ENCODE measurements at places on chromosomes 7 and 10.

DNA sequence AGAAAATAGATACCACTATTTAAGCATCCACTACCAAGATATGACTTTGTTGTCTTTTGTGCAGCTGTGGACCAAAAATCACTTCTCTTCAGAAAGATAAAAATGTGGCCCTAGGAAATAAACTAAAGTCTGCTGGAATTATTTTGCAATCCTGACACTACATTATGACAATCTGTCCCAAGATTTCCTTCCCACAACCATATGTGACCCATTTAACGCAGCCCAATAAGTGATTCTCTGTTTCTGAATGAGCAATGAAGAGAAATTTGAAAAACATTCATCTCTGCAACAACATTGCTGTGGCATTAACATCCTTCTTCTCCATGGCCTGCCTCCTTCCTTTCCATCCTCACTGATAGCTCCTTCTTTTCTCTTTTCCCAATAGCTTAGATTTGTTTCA is 212.0 kb downstream of the TSPAN12 start:
- H3K4me1 ChIP-seq = no peaks in the 10 kb centered on the region
- H3K36me3 ChIP-seq = no peaks in the 10 kb centered on the region
- H3K4me3 ChIP-seq = no peak overlapping the region
- H3K27me3 ChIP-seq = no peaks in the 10 kb centered on the region
- DNase-seq = no peak

DNA sequence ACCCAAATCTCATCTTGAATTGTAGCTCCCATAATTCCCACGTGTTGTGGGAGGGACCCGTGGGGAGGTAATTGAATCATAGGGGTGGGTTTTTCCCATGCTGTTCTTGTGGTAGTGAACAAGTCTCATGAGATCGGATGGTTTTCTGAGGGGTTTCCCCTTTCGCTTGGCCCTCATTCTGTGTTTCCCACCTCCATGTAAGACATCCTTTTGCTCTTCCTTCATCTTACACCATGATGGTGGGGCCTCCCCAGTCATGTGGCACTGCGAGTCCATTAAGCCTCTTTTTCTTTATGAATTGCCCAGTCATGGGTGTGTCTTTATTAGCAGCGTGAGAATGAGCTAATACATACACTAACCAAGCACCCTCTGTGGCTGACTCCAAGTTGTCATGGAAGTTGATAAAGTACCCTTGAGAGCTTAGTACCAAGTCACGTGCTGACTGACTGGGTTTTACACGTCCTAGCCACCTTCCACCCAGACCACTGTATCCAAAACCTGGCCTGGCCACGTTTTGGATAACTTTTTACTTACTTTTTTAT is 614.4 kb downstream of the SDK1 start:
- no peak for DNase-seq
- H3K4me3 ChIP-seq = no peak overlapping the region
- no peaks in the 10 kb centered on the region for H3K4me1 ChIP-seq
- no peaks in the 10 kb centered on the region for H3K36me3 ChIP-seq
- no peaks in the 10 kb centered on the region for H3K27me3 ChIP-seq
- H3K27ac ChIP-seq = no peak overlapping the region

GRCh38 chr10:126207313-126207771 is 180.9 kb downstream of the ADAM12 start:
- H3K27ac ChIP-seq = peak overlapping the region; percentile 51
- H3K4me1 ChIP-seq = peaks cover 45% of the 10 kb centered on the region
- no peaks in the 10 kb centered on the region for H3K27me3 ChIP-seq
- DNase-seq = peak; percentile 58
- H3K4me3 ChIP-seq = no peak overlapping the region

DNA sequence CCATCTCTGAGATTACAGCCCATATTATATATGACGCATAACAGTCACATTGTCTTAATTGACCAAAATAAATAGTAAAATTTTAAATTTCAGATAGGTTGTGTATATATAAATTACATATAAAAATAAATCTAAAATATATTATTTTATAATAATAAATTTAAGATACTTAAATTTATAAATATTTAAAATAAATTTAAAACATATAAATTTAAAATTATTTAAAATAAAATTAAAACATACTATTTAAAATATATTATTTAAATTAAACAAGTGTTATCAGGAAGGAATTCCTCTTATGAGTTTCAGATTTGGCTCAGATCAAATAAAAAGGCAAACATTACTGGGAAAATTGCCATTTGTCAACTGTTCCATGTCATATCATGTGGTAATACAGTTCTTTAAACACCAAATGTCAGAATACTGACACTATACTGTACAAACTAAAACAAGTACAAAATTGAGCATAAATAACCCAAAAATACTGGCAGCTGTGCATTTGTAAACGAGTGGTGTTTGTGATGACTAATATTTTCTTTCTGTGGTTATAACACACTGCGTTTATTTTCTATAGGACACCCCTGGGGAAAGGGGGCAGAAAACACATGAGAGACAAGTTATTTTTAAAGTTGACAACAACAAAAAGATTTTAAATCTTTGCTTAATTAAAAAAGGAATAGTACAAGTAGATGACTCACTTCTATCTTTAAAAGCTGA is 71.3 kb upstream of the DGKB start:
- H3K27me3 ChIP-seq = no peaks in the 10 kb centered on the region
- peak; percentile 14 for DNase-seq
- H3K4me3 ChIP-seq = no peak overlapping the region
- H3K36me3 ChIP-seq = no peaks in the 10 kb centered on the region

All from GM23248 (cell line).